B cell (primary cell): ENCODE measurements at places on chromosomes 4 and X. TPM values are rescaled to one million over a fixed set of nuclear protein-coding genes. Genes with fewer than 3 reads are reported as not detected.

Gene SUPT20HL1
- total RNA-seq: not detected in 2 replicates

Gene ADGRL3
- not detected in 2 replicates for total RNA-seq

Gene PAGE2
- total RNA-seq: 1.7 TPM in 1 of 2 replicates, not detected in the other

Gene DCHS2
- 0.02 and 0.27 TPM in 2 replicates for total RNA-seq

Gene CRMP1
- 0.10 TPM in 1 of 2 replicates, not detected in the other for total RNA-seq

Gene NUDT11
- 0.24 TPM in 1 of 2 replicates, not detected in the other for total RNA-seq

Gene ARL9
- 0.17 and 0.27 TPM in 2 replicates for total RNA-seq

Gene PDZD11
- total RNA-seq: 12.0 and 13.8 TPM in 2 replicates

Gene JADE3
- 22.2 and 23.4 TPM in 2 replicates for total RNA-seq
